ENCODE measurements at places on chromosomes 7 and 10.

- no peak for DNase-seq
Observed at GRCh38 chr10:63114031-63114814, 18.9 kb upstream of the NRBF2 start.

DNA sequence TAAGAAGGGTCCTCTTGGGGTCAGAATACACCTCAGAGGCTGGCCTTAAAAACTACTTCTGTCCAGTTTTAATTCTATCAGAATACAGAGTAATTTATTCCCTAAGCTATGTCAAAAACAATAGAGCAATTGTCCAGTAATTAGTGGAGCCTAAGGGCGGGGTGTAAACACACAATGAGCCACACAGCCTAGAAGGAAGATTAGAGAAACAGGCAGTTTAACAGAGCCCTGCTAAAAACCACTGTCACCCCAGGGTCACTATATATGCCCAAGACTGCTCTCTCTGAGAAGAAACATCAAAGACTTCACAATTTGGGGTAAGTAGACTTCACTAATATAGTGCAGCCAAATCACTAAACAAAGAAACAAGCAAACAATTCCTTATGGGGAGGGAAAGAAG, 27.2 kb upstream of the WNT2 start:
- DNase-seq = no peak

- no peak for DNase-seq
Observed at GRCh38 chr10:30111340-30112022, 52.1 kb upstream of the JCAD start.

DNA sequence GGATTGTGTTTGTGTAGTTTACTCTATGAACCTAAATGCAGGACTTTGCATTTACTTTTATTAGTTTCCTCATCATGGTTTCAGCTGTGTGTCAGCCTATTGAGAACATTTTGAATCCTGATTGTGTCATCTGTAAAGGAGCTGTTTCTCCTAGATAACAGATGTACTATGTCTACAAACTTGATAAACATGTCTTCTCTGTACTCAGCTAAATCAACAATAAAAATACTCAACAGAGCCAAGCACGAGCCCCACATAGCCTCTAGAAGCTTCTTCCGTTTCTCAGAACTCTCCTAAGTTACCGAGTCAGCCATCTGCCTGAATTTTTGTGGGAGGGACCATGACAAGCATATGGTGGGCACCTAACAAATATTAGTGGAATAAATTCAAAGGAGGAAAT, 234.7 kb downstream of the SKAP2 start:
- no peak for DNase-seq

DNA sequence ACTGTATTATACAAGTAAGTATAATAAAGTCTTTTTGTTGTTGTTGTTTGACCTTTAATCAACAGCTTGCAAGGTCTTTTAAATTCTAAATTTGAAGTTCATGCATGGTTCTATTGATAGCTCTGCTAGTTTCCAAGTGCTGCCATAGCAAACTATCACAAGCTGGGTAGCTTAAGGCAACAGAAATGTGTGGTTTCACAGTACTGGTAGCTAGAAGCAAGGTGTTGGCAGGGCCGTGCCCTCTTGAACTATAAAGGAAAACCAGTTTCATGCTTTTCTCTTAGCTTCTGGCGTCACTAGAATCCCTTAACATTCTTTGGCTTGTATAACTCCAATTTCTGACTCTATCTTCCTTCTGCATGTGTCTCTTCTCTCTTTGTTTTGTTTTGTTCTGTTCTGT, 1021.9 kb upstream of the AUTS2 start:
- no peak for DNase-seq

DNA sequence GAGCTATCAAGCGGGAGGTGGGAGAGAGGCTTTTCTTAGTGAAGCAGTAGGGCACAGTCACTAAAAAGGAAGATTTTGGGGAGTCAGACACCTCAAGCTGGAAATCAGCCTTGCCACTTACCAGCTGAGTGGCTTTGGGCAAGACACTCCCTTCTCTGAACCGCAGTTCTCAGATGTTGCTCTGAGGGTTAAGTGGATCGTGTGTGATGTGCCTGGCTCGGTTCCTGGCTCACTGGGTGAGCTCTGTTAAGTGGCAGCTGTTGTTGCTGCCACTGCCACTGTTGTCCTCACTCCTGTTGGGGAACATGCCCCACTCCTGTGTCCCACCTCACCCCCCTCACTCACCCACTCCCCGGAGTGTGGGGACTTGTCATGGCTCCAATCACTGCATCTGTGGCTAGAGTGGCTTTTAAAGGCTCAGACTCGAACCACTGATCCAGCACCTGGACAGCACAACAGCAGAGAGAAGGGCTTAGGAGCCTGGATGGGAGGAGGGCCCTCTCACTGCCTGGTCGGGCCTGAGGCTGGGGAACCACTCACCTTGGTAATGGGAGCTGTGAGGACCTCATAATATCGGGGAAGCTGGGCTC, 20.0 kb downstream of the PYROXD2 start:
- DNase-seq = no peak

GRCh38 chr10:124366825-124367224, 51.9 kb downstream of the OAT start:
- DNase-seq = no peak

GRCh38 chr10:42953684-42954674, 122.9 kb upstream of the RET start:
- no peak for DNase-seq

- DNase-seq = no peak
Observed at GRCh38 chr10:61815496-61815895, 86.0 kb upstream of the ARID5B start.

DNA sequence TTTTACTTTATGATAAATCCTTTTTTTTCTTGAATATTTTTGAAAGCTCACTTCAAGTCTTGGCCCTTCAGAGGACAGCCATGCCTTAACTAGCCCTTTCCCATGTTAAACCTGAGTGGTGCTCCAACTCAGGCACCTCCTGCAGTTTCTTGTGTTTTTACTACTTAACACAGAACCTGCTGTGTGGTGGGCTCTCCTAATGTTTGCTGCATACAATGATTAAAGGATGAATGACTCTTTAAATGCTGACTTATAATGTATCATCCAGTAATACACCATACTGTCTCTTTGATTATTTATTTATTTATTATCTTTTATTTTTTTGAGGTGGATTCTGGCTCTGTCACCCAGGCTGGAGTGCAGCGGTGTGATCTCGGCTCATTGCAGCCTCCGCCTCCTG, 179.4 kb downstream of the SEMA3E start:
- DNase-seq = no peak

GRCh38 chr10:121823993-121824463, 103.8 kb downstream of the ATE1 start:
- no peak for DNase-seq

- DNase-seq = no peak
Observed at GRCh38 chr10:2478656-2479055, 588.7 kb upstream of the PFKP start.

DNA sequence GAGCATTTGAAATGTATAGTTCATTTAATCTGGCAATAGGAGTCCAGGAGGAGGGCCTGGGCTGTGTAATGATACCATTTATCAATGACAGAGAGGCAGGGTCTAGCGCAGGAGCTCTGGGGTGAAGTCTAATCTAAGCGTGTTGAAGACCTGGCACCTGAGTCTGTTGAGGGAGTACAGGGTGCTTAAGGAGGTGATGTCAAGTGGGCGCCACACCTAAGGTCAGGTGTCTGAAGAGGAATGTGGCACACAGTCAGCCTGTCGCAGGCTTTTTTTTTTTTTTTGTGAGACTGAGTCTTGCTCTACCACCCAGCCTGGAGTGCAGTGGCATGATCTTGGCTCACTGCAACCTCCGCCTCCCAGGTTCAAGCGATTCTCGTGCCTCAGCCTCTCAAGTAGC, 2.3 kb downstream of the LLCFC1 start:
- no peak for DNase-seq

- DNase-seq = no peak
Observed at GRCh38 chr7:111587410-111588064, 25.2 kb upstream of the IMMP2L start.

- no peak for DNase-seq
Observed at GRCh38 chr10:18312374-18313139, 172.3 kb downstream of the CACNB2 start.

GRCh38 chr10:17415046-17415658, 39.2 kb downstream of the ST8SIA6 start:
- no peak for DNase-seq

DNA sequence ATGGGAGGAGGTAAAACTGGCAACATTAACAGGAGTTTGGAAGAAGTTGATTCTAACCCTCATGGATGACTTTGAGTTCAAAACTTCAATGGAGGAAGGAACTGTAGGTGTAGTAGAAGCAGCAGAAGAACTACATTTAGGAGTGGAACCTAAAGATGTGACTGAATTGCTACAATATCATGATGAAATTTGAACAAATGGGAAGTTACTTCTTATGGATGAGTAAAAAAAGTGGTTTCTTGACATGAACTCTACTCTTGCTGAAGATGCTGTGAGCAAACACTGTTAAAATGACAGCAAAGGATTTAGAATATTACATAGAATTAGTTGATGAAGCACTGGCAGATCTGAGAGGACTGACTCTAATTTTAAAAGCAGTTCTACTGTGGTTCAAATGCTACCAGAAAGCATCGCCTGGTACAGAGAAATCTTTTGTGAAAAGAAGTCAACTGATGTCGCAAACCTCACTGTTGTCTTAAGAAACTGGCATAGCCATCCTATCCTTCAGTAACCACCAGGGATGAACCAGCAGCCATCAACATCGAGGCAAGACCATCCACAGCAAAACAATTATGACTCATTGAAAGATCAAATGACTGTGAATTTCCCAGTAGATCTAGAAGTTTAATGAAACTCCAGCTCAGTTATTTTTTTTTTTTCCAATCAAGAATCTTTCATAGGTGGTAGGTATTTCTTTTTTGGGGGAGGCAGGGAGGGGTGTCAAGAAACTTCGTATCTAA, 20.8 kb downstream of the BRAF start:
- DNase-seq = no peak

DNA sequence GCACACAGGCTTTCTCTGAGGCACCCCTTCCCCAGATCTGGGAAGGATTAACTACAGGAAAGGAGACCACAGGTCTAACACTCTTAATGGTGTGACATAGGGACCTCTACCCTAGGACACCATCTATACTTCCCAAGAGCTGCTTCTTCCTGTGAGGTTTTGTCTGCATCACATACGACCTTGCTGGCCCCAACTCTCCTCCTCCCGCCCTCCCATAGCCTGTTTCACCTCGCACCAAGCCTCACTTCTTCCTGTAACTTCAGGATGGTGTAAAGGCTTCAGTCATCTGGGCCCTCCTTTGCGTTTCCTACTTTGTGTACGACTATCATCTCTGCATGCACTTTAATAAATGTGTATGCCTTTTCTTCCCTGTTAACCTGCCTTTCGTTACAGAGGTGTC, 274.3 kb downstream of the KLF6 start:
- DNase-seq = no peak

DNA sequence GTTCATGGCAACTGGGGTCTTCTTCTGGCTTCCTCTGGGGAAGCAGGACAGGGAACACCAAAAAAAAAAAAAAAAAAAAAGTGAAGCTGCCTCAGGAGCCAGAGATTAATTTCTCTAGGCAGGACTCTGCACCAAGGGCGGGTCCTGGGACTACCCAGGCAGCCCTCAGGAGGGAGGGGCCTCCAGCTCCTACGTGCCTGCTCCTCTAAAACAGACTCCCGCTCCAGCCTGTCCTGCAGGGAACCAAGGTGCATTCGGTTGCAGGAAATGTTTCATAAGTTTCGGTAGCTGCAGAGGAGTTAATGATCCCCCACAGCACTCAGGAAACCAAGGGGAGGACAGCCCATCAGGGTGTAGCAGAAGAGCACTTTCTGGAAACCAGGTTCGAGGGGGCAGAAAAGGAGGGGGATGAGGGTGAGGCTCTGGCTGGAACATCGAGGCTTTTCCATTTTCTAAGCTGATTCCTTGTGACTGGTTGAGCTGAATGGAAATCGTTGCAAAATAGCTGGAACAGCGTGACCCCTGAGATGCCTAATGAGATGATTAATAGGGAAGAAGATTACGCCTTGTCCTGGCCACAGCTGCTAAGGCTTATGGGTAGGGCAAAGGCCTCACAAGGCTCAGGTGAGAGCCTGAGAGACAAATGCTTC, 84.2 kb downstream of the STRA8 start:
- DNase-seq = no peak

- no peak for DNase-seq
Observed at GRCh38 chr7:126657599-126658358, 595.0 kb downstream of the GRM8 start.

DNA sequence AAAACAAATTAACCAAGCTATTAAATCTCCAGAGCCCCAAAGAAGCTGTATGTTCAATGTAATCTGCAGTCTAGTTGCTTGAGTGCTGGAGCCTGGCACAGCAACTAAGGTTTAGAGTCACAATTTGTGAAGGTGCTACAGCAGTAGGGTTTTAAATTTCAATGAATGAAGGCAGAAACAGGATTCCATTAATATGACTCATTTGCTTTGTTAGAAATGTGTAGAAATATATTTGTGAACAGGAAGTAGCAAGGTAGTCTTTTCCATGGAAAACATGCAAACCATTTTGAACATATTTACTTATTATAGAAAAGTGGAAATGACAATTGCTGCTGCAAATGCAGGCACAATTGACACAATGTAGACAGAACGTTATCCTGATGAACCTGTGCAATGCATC, 149.0 kb upstream of the STEAP4 start:
- no peak for DNase-seq

- DNase-seq = no peak
Observed at GRCh38 chr10:80196950-80197315, 8.4 kb downstream of the ANXA11 start.

DNA sequence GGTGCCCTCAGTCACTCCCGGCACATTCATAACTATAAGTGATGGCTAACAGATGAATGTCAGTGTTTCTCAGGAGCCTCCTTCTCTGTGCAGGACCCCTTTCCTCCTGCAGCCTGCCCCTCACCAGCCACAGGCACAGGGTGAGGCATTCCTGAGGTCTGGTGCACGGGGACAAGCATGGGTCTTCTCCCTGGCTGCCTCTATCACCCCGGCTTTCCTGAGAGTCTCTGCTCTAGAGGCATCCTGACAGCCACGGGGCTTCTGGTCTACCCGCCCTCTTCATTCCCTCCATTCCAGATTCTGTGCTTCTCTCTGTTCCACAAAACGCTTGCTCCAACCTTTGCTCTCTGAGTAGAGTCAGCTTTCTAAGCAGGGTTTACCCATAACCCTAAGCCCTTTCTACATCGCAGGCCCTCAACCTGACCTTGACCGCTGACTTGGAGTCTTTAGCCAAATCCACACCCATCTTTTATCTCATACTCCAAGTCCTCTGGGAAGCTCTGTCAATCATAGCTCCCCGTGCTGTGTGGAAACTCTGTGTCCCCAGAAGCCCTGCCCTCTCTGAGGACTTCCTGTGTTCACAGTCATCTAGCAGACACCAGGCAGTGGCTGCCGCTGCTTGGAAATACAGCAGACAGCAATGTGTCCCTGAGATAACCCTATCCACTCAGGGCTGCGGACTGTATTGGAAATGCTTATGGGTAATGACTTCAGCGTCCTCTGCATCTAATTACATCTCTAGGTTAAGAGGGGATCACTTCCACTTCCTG, 159.0 kb downstream of the SFMBT2 start:
- no peak for DNase-seq
